ENCODE measurements at places on chromosomes 13 and 19.

DNA sequence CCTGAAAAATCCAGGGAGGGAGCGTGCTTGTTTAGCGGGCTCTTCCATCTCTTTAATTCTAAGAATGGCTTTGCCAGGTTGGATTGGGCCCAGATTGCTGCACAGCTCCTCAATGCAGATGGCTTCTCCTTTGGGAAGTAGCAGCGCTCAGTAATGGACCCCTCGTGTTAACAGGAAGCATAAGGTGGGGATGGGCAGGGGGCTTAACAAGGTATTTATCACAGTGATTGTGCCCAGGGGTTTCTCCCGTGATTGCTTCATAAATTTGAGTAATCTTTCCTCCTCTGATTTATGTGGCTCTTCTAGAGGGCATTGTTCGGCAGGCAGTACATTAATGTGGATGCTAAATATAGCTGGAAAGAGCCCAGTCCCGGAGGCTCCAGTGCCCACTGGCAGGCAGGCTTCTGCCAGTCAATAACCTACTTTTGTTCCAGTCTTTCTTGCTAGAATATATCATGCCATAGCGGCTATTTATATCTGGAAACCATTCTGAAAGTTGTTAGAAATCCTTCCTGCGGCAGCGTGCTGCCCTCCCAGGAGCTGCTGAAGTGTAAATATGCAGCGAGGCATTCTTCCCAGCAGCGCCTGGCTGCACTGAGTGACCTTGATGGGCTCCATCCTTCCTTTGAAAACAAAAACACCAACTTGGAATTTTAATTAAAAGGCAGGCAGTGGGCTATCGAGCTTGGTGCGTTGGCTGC lies 65.0 kb downstream of the FGF9 start:
- no peak for DNase-seq

GRCh38 chr19:10339380-10339960 lies at the start of gene ICAM3:
Gene ICAM3 (minus strand): TSS chr19:10339624. CDS start chr19:10339614, 10 bp downstream.
- no peak for DNase-seq

GRCh38 chr13:26476111-26476781 lies 81.2 kb upstream of the WASF3 start:
- no peak for DNase-seq

GRCh38 chr13:102702965-102703725 lies 8.3 kb upstream of the METTL21C start:
- DNase-seq, result no peak

GRCh38 chr13:23505007-23505406 lies 65.2 kb upstream of the TNFRSF19 start:
- DNase-seq, result no peak

- DNase-seq, result no peak
Measured at GRCh38 chr19:42528354-42529247, at the start of gene CEACAM1. Gene CEACAM1 (minus strand): TSS chr19:42528481. CDS start chr19:42528374, 107 bp downstream.

DNA sequence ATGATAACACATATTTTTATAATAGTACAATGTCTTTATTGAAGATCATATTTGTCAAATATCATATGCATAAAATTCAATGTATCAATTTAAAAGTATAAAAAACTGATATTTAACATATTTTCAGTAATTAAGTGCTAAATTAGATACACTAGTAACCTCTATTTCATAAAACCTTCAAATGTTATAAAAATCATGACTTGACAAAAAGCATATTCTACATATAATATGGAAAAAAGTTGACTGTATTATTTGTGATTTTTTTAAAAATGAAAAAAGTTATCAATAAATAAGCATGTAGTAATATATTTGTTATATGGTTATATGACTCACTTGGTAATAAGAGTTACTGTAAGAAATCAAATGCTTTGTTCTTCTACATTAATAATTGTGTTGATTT lies 356.9 kb downstream of the DIAPH3 start:
- no peak for DNase-seq

DNA sequence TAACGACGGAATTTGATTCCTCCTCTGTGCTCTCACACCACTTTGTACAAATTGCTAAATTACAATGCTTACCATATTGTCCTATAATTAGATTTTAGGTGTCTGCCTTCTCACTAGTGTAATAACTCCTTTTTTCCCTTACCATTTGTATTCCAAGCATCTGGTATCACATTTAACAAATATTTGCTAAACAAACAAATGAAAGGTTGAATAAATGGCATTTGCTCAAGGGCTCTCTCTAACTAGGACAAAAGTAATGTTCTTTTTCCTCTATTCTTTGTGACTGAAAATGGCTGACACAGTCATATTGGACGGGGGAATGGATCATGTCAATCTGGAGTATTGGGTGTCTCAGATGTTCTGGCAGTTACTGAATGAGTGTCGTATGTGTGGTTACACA lies 99.7 kb downstream of the ENOX1 start:
- DNase-seq, result no peak

GRCh38 chr13:28258417-28258816 lies 120.1 kb downstream of the PAN3 start:
- no peak for DNase-seq

Data from C1 segment of cervical spinal cord (tissue), 14 donors.